CD4-positive, alpha-beta T cell (primary cell): ENCODE measurements at places on chromosomes 3 and 15. TPM values are rescaled to one million over a fixed set of nuclear protein-coding genes. Genes with fewer than 3 reads are reported as not detected.

GRCh38 chr3:130468311-130468710 is 48.7 kb upstream of the COL6A6 start:
- no peak for DNase-seq

DNA sequence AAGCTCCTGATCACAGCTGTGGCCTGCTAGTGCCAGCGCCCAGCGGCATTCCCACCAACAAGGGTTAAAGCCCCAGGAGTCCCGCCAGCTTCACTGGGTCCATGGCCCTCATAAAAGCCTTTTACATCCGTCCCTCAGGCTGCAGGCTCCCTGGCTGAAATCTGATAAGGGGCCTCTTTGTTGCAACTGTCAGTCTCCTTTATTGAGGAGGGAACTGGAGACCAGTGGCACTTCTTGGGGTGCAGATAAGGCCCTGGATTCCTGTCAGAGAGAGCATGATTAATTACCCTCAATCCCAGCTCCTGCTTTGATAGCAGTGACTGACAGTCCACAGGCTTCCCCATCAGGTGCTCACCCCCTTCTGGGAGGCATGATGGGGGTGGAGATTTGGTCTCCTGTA is 30.9 kb upstream of the CLK3 start:
- DNase-seq: no peak

DNA sequence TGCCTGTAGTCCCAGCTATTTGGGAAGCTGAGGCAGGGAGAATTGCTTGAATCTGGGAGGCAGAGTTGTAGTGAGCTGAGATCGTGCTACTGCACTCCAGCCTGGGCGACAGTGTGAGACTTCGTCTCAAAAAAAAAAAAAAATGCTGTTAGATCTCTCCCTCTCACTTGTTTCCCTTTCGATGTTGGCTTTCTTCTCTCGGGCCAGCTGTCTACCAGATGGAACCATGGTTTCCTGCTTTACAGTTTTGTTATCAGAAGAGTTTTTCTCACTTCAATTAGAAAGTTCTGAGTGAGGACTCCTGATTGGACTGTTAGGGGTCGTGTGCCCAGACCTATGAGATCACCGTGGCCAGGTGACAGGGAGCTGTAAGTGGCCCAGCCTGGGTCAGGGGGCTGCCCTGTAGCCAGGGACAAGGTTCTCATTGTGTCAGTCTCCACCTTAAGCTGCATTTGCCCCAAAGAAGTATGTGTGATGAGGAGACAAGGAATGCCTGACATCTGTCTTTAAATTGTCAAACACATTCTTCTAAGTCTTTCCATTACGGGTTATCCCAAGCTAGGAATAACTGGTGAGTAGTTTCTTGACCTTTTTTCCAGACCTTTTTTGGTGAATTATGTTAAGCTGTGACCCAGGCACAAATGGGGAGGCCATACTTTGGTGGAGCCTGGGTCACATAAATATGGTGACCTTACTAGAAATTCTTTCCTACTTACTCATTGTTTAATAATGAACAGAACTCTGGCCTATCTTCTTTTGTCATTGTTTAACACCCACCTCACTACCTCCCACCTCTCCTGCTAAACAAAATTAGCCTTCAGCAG is 25.2 kb downstream of the SNAPC5 start:
- DNase-seq: peak; percentile 62

DNA sequence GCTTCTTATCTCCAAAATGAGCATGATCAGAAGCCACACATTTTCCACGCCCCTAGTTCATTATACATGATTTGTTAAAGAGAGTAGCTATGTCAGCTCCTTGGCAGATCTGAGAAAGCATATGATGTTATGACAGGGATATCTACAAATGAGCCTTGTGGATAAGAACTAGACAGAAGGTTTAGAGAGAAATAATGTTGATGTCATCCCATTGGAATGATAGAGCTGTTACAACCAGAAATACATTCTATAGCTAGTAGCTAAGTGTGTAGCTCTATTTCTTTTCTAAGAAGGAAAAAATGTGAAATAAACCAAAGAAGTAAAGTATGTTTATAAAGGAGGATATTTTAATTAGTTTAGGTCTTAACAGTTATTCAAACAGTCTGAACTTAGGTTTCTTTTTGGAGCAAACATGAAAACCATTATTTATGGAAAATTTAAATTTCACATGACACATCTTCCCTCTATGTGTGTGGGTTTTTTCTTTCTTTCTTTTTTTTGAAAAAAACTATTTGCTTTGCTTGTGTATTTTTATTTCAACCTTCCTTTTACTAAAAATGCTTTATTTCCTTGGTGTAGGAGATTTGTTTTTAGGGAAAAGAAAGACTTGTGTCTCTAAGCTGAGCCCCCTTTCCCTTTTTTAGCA is 167.7 kb downstream of the GHSR start:
- no peak for DNase-seq

DNA sequence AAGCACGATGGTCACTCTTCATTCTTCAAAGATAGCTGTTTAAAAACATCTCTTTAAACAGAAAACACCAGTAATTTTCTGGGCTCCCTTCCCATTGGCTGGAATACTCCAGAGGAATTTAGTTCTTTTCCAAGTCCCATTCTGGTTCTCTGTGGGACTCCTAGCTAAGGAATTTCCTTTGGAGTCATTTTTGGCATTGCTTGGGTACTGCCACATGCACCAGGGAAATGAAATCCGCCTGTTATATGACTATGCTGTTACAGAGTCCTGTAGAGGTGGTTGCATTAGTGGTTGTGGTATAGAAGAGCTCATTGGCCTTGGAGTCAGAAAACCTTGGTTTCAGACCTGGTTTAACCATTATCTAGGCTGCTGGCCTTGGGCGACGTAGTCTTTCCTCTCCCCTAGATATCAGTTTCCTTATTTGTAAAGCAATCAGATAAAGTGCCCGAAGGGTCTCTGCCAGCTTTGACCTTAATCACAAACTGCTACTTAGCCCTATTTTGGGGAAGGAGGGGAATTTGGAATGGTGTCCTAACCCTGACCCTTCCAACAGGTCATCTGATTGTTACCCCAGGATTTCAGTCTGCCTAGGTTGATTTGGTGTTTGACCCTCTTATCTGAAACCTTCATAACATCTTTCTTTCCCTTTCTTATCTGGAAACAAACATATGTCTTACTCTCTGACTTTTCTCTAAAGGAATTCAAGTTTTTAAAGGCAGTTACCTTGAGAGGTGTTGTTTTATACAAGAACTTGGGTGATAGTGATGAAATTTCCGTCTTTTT is 13.4 kb downstream of the RTP1 start:
- DNase-seq: no peak

GRCh38 chr3:195240171-195240701 is 30.7 kb downstream of the XXYLT1 start:
- DNase-seq: no peak

GRCh38 chr3:135068011-135068410 is 273.0 kb downstream of the EPHB1 start:
- no peak for DNase-seq

DNA sequence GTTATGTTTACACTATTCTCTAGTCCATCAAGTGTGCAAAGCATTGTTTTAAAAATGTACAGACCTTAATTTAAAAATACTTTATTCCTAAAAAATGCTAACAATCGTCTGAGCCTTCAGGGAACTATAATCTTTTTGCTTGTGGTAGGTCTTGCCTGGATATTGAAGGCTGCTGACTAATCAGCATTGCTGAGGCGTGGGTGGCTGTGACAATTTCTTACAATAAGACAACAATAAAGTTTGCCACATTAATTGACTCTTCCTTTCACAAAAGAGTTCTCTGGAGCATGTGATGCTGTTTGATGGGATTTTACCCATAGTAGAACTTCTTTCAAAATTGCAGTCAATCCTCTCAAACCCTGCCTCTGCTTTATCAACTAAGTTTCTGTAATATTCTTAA is 384.0 kb upstream of the TGFBR2 start:
- DNase-seq: no peak

DNA sequence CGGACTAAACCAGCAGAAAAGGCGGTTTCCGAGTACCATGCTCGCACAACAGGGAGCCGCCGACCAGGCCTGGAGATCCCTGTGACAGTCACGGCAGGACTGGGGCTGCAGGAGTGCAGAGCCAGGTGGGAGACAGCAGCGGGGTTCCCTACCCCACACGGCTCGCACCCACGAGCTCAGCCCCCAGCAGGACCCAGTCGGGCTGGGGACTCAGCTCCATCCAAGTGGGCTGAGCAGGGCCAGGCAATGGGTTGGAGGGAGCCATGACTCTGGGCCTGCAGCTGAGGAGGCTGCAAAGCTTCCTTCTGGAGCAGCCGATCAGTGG is 15.8 kb downstream of the XXYLT1 start:
- DNase-seq: no peak

GRCh38 chr3:134126153-134126552 is 96.4 kb upstream of the SLCO2A1 start:
- no peak for DNase-seq

GRCh38 chr3:127461286-127461910 is 129.1 kb downstream of the TPRA1 start:
- no peak for DNase-seq

- DNase-seq: no peak
These were observed 24.4 kb downstream of the KLHL25 start for GRCh38 chr15:85770096-85771041.

- no peak for DNase-seq
These were observed 815 bp upstream of the ZNF280D start for GRCh38 chr15:56734013-56734635.

- DNase-seq: no peak
These were observed 462.2 kb downstream of the GRM7 start for GRCh38 chr3:7322957-7323669.

DNA sequence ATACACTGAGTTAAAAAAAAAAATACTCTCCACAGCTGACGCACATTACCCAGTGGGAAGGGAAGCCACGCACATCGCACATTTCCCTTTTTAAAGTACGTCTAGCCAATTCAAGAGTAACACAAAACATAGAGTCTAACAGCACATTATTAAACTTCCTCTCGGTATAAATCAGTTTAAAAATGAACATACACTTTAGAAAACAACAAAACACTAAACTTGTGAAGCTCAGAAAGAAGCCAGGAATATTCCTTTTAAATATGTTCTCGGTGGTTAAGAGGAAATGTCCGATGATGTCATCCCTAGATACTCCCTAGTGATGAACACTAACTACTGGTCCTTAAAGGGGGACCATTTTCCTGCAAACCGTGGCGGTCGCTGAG is 721 bp downstream of the MYEF2 start:
- DNase-seq: peak; percentile 57

ISLR2 gene
- total RNA-seq: not detected

UROC1 gene
- total RNA-seq: not detected

MFAP1 gene
- total RNA-seq: 9.4 TPM

KNG1 gene
- total RNA-seq: not detected
